ENCODE measurements at places on chromosomes 2 and 18.

DNA sequence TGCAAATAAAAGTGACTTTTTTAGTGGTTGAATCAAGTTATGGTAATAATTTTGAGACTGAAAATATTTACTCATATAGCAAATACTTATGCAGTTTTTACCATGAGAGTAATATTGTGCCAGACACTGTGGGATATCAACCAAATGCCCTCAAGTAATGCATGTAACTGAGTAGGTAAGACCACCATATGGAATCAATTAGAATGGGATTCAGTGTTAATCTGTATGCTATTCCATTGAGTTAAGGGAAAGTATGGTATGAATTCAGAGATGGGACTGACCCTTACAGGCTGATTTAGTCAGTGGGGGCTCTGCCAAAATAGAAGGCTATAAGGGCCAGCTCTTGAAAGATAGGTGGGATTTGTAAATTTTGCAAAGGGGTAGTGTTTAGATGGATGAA lies 131.6 kb downstream of the CCDC85A start:
- H3K36me3 ChIP-seq = no peaks in the 10 kb centered on the region
- no peaks in the 10 kb centered on the region for H3K4me1 ChIP-seq
- no peak overlapping the region for H3K4me3 ChIP-seq
- no peaks in the 10 kb centered on the region for H3K27me3 ChIP-seq

DNA sequence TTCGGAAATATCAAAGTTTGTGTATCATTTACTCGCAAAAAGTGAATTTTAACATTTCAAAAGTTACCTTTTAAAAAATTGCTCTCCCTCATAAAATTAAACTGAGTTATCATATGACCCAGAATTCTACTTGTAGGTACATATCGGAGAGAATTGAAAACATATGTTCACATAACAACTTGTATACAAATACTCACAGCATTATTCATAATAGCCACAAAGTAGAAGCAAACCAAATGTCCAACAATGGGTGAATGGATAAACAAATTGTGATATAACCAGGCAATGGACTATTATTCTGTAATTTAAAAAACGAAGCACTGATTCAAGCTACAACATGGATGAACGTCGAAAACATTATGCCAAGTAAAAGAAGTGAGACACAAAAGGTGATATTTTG lies 412.0 kb upstream of the TCF4 start:
- H3K27me3 ChIP-seq = no peaks in the 10 kb centered on the region
- H3K4me3 ChIP-seq = no peak overlapping the region
- H3K36me3 ChIP-seq = no peaks in the 10 kb centered on the region

DNA sequence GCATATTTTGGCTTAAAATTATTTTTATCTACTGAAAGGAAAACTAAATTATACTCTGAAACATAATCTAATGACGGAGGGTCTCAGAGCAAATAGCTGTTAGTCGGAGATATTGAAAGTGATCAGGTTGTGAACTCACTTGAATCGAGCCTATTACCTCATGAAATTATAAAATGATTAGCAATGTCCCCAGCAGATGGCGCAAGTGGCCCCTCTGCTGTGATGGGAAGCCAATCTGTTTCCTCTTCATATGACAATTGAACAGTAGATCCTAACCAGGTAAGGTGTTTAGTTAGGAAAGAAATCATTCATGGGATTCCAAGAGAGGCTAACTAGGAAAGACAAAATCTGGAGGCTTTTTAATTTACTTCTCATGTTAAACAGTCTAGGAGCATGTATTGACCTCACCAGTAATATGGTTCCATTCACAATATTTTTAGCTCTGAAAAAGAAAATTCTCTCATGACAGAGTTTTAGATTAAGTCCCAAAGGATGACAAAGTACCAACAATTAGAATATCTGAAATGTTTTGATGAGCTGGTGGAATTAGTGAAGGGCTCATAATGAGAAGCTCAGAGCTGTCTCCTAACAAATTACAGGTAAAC lies 29.9 kb upstream of the MPPE1 start:
- no peak overlapping the region for H3K27ac ChIP-seq
- H3K27me3 ChIP-seq = no peaks in the 10 kb centered on the region
- no peak overlapping the region for H3K4me3 ChIP-seq

DNA sequence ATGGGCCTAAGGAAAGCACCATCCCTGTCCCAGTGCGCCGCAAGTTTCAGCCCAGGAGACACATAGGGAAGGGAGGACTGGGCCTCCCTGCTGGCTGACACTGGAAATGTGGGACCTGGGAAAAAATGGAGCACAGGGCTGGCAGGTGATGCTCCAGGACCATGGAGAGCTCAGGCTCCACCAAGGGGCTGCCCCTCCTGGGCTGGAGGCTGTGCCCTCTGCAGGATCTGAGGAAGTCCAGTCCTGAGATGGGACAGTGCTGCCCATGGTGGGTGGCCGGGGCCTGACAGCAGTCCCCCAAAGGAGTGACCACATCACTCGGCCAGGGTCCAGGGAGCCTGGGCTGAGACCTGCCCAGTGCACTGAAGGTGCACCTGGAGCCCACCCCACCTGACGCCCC lies 108.6 kb upstream of the TEKT4 start:
- DNase-seq = no peak
- no peaks in the 10 kb centered on the region for H3K4me1 ChIP-seq
- H3K27ac ChIP-seq = no peak overlapping the region
- no peaks in the 10 kb centered on the region for H3K36me3 ChIP-seq

GRCh38 chr2:168751104-168751740 lies 51.2 kb upstream of the NOSTRIN start:
- H3K4me1 ChIP-seq = peaks cover 23% of the 10 kb centered on the region
- no peak overlapping the region for H3K4me3 ChIP-seq
- H3K27ac ChIP-seq = no peak overlapping the region
- H3K36me3 ChIP-seq = no peaks in the 10 kb centered on the region
- no peaks in the 10 kb centered on the region for H3K27me3 ChIP-seq
- DNase-seq = no peak

GRCh38 chr18:24878289-24878688 lies 417.9 kb downstream of the HRH4 start:
- no peaks in the 10 kb centered on the region for H3K4me1 ChIP-seq
- no peaks in the 10 kb centered on the region for H3K36me3 ChIP-seq
- DNase-seq = no peak
- no peak overlapping the region for H3K27ac ChIP-seq
- no peaks in the 10 kb centered on the region for H3K27me3 ChIP-seq

Data from spleen (tissue), 13 donors.